H4 (cell line): ENCODE measurements at places on chromosomes 2 and 18. TPM values are rescaled to one million over a fixed set of nuclear protein-coding genes. Genes with fewer than 3 reads are reported as not detected.

DNA sequence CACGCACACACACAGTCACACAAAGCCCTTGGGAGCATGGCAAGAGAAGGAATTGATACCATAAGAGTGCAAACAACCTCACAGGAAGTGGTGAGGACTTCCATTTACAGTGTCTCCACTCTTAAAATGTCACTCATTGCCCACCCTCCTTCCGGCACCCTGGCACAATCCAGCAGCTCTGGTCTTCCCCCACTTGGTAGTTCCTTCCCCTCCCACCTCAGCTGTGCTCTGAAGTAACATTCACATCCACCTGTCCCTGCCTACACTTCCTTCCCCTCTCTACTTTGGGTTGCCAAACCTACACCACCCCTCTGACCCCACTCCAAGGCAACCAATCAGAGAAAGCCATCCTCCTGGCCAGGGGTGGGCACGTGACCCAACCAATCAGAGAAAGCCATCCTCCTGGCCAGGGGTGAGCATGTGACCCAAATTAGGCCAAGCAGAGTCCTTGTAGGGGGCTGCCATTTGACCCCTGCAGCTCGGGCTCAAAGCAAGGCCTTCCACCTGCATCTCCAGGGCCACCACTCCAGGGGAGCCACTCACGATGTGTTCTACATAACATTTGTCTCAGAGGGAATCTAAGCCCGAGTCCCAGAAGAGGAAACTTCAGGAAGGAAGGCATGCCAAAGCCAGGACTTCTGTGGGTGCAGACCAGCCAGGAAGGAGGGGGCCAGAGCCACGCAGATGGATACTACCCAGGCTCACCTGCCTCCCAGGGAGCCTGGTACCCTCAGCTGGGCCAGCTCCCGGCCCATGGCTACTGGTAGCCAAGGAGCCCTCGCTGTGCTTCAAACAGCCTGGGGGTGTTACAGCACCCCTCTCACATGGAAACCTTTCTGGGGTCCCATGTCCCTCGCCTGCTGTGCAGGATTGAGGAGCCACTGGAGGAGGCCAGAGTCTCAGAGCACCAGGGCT lies 21.2 kb downstream of the CYP26B1 start:
- no peak for DNase-seq

- DNase-seq, result no peak
Measured at GRCh38 chr2:46286715-46287114, 10.5 kb upstream of the EPAS1 start.

GRCh38 chr2:46098621-46099062 lies 198.6 kb upstream of the EPAS1 start:
- peak; percentile 23 for DNase-seq

DNA sequence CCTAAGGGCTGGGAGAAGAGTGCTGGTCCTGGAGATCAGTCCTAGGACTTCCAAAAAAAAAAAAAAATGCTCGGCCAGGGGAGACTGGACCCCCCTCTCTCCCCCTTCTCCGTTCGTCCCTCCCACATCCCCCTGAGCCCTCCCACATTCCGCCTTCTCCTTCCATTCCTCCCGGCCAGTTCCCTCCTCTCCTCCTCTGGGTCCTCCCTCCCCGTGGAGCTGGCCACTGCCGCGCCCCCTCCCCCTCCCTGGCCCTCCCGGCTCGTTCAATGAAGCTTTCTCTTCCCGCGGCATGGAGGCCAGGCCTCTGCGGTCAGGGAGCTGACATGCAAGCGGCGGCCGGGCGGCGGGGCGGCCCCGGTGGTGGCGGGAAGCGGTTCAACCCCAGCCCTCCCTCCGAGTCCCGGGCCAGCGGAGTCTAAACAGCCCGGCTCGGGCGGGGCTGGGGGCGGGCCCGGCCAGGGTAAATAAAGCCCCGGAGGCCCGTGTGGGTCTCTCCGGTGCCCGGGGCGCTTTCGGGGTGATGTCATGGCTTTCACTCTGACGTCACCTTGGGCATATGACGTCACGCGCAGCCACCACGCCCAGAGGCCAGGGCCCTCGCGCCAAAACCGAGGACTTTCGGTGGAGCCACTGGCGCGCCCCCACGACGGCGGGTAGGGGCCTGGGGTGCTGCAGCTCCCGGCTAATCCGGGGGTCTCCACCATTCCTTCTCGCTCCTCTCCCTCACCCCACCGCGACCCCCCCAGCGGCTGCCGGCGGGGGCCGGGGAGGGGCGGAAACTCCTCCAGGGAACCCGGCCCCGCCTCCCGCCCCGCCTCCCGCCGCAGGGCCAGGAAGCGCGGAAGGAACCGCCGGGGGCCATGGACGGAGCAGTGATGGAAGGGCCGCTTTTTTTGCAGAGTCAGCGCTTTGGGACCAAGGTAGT lies at the start of the genes DOK1 and LOXL3:
Gene DOK1 (plus strand): TSS at position 829 of the 928 bp plus-strand sequence. CDS start 35 bp downstream, at position 864.
Gene LOXL3 (minus strand): TSS at position 51 of the 928 bp plus-strand sequence. CDS start 1,308 bp downstream, outside the sequence.
- peak; percentile 88 for DNase-seq

ARHGAP25 gene
- total RNA-seq, result 0.49 and 0.56 TPM in 2 replicates
